KG1 (cell line): ENCODE measurements at places on chromosomes 13 and 19.

GRCh38 chr13:58324161-58324560 lies 692.6 kb downstream of the PCDH17 start:
- no peak for DNase-seq

DNA sequence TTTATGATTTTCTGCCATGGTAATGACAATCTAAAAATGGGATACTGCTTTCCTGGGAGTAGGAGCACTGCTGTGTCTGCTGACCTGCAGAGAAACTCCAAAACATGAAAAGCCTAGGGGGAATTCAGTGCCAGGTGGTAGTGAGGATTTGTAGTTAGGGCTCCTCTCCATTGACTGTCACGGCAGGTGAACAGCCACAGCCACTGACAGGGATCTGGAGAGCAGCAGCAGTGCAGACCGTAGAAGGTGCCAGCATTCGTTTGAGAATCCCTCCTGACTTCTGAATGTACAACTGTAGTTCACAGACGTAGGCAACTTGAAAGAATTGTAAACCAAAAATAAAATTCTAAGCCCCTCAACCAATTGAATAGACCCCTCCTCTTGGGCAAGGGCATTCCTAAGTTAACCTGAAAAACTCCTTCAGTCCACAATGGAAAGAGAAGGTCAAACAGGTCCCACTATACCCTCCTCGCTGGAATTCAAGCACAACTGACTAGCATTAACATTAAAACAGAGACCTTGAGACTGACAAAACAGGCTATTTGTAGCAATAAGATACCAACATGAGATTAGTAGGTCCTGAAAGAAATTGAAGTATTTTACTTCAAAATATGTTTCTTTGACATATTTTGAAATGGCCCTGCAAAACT lies 1328.8 kb downstream of the OLFM4 start:
- no peak for DNase-seq

DNA sequence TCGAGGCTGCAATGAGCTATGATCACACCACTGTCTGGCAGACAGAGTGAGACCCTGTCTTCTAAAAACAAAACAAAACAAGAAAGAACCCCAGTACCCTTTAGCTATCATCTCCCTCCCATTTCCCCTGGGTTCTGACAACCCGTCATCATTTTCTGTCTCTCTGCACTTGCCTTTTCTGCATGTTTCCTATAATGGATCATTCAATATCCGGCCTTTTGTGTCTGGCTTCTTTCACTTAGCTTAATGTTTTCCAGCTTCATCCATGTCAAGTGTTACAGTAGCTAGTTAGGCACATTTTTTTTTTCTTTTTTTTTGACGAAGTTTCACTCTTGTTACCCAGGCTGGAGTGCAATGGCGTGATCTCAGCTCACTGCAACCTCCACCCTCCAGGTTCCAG lies 16.5 kb downstream of the AP2S1 start:
- no peak for DNase-seq

DNA sequence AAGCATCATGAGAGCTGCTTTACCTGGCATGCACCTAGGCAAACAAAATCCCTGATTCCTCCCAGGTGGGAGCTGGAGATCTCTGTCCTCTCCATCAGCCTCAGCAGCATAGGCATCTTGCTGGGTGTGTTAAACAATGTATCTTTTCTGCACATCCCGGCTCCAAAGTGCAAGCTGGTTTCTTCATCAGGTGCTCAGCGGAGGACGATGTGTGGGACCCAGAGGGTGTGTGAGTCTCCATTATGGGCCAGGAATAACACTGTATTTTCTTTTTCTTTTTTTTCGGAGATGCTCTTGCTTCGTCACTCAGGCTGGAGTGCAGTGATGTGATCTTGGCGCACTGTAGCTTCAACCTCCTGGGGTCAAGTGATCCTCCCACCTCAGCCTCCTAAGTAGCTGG lies 9.9 kb downstream of the CNFN start:
- DNase-seq = no peak

GRCh38 chr19:50327461-50328223 lies 1.5 kb downstream of the KCNC3 start:
- no peak for DNase-seq

- no peak for DNase-seq
These were observed 18.3 kb downstream of the ZNF536 start for GRCh38 chr19:30390356-30390988.

GRCh38 chr19:47707135-47707925 lies 5.9 kb upstream of the EHD2 start:
- DNase-seq = peak; percentile 67
